ENCODE measurements at places on chromosomes 6 and 20.
A peak's percentile ranks its signal among the peaks of the same experiment; 100 is the strongest.

- DNase-seq = no peak
Measured at GRCh38 chr20:38228436-38228835, 32.1 kb downstream of the KIAA1755 start.

DNA sequence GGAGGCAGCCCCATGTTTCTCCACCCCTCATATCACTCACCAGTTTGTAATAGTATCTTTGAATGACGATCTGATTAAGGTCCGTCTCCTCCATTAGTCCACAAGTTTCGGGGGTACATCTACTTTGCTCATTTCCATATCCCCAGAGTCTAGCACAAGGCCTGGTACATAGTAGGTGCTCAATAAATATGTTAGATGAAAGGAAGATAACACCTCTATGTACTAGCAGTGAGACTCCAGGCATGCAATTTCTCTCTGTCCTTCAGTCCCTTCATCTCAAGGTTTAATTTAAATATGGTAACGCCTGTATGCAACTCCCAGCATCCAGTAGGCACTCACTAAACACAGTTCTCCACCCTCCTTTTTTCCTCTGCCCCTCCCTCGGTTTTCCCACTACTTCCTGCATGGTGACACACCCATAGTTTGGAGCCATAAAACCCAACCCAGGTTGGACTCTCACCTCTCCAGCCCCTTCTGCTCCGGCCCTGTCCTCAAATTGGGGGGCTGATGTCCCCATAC, 461 bp upstream of the HNF4A start:
- DNase-seq = no peak

- DNase-seq = no peak
Measured at GRCh38 chr6:110557199-110557598, 80.8 kb upstream of the SLC22A16 start.

GRCh38 chr6:106511288-106512047, 117.8 kb downstream of the RTN4IP1 start:
- no peak for DNase-seq

- DNase-seq = peak; percentile 18
Measured at GRCh38 chr20:2237059-2237458, 58.7 kb upstream of the TGM3 start.

DNA sequence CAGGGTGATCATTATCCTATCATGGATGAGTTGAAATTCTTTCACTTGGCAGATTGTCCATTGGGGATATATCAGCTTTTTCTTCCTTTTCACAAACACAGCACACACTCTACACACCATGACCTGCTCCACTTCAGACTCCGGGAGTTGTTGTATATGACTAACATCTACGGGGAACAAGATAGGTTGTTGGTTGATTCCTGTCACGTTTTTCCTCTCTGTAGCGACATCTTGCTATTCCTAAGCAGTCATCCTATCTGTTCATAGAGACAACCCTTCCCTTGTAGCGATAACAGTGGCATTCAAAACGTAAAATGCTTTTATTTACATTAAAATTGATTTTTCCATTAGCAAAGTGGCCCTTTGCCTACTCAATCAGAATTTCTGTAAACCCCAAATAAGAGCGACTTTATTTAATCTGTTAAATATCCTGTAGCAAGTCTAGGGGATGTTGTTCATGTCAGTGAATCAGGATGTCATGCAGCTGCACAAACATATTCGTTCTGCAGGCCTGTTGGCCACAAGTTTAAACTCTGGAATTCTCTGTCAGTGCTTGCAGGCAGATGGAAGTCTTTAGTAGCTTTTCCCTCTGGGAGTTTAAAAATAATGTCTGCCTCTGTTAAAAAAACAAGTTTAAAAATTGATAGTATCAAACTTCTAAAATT, 23.1 kb downstream of the PHACTR2 start:
- no peak for DNase-seq

GRCh38 chr6:18676548-18676947, 289.4 kb downstream of the RNF144B start:
- no peak for DNase-seq

- DNase-seq = peak; percentile 95
Measured at GRCh38 chr6:149840345-149841075, 23.6 kb downstream of the LRP11 start.

GRCh38 chr20:59006864-59007664, at the start of gene CTSZ:
CTSZ (minus strand) TSS chr20:59007254; CDS start chr20:59007128, 126 bp downstream.
- no peak for DNase-seq

GRCh38 chr6:122788208-122788607, 850 bp upstream of the SMPDL3A start:
- no peak for DNase-seq

DNA sequence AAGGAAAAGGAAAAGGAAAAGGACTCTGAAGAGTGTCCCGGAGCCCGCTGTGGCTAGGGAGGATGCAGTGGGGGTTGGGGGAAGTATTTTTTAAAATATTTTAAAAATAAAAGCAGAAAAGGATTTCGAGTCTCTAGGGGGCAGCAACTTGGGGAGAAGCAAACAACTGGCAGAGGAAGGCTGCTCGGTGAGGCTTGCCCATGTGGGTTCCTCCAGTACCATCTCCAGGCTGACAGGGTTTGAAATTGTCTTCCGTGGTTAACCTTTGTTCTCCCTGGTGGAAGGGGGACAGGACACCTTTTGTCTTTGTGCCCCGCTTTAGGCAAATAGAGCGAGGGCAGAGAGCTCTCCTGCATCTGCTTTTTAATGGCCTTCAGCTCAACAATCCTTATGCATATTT, 60.4 kb upstream of the SNX9 start:
- no peak for DNase-seq

GRCh38 chr20:31488115-31488514, 13.0 kb downstream of the REM1 start:
- DNase-seq = no peak

GRCh38 chr6:144955859-144956258, 670.7 kb downstream of the UTRN start:
- DNase-seq = no peak

- no peak for DNase-seq
Measured at GRCh38 chr20:35773154-35773751, 1.4 kb downstream of the PHF20 start.

- DNase-seq = no peak
Measured at GRCh38 chr6:170049641-170050561, 241.0 kb downstream of the DLL1 start.

- DNase-seq = no peak
Measured at GRCh38 chr6:38155144-38155543, 335.6 kb downstream of the ZFAND3 start.

- DNase-seq = no peak
Measured at GRCh38 chr20:53918949-53919361, 151.4 kb downstream of the BCAS1 start.

GRCh38 chr6:75396005-75396800, 97.4 kb downstream of the FILIP1 start:
- no peak for DNase-seq

GRCh38 chr20:62540504-62540903, 64.7 kb upstream of the GATA5 start:
- DNase-seq = no peak

- no peak for DNase-seq
Measured at GRCh38 chr20:63791497-63792156, 39.4 kb downstream of the ZBTB46 start.
